ENCODE measurements at places on chromosomes 7 and 10.
A peak's percentile ranks its signal among the peaks of the same experiment; 100 is the strongest.

- no peak for DNase-seq
Measured at GRCh38 chr7:1823376-1824150, 153.5 kb downstream of the ELFN1 start.

DNA sequence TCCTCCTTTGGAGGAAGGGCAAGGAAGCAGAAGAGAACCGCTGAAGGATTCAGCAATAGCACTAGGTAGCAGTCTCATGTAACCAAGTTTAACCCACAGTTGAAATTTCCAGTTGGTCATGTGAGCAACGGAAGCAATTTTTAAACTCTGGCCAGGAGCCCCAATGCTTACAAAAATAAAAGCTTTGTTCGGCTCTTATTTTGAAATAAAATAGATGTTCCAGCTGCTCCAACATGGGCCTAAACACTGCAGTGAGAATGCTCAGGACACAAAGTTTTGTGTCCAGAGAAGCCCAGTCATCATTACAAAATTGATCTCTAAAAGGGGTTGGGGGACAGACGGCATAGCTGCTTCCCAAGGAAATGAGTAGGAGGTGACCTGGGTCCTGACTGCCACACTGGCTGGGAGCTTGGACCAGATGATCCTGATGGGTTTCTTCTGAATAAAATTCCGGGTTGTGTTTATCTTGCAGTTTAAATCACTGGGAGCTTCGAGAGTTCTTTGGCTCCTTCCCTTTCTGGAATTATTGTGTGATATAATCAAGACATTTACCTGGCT lies 452 bp upstream of the TMEM140 start:
- DNase-seq = no peak

- DNase-seq = no peak
Measured at GRCh38 chr7:96636342-96636860, 73.2 kb downstream of the SEM1 start.

DNA sequence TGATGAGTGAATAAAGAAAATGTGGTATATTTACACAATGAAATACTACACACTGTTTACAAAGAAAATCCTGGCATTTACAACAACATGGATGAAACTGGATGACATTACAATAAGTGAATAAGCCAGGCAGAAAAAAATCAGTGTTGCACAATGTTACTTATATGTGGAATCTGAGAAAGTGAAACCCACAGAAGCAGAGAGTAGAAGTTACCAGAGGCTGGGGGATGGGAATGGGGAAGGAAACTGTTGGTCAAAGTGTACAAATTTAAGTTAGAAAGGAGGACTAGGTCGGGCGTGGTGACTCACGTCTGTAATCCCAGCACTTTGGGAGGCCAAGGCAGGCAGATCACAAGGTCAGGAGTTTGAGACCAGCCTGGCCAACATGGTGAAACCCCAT lies 538.5 kb upstream of the MKI67 start:
- DNase-seq = no peak

GRCh38 chr10:6208799-6209235 lies 6.1 kb downstream of the PFKFB3 start:
- no peak for DNase-seq

GRCh38 chr7:118449797-118450567 lies 225.5 kb downstream of the ANKRD7 start:
- DNase-seq = no peak

DNA sequence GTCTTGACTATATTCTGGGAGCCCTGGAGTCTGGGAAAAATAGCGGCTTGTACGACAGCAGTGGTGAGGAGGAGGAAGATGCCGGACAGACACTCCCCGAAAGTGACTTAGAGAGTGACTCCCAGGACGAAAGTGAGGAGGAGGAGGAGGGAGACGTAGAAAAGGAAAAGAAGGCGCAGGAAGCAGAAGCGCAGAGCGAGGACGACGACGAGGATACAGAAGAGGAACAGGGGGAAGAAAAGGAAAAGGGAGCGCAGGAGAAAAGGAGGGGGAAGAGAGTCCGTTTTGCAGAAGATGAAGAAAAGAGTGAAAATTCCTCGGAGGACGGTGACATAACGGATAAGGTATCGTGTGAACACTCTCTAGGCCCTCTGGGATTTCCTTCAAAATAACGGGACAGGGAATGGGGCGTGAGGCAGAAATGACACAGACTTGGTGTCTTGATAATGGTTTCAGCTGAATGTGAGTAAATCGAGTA lies 908 bp downstream of the NOM1 start:
- DNase-seq = no peak

- DNase-seq = no peak
Measured at GRCh38 chr7:134059921-134060320, 67.2 kb upstream of the LRGUK start.

- DNase-seq = no peak
Measured at GRCh38 chr10:271201-271600, 135.9 kb downstream of the ZMYND11 start.

DNA sequence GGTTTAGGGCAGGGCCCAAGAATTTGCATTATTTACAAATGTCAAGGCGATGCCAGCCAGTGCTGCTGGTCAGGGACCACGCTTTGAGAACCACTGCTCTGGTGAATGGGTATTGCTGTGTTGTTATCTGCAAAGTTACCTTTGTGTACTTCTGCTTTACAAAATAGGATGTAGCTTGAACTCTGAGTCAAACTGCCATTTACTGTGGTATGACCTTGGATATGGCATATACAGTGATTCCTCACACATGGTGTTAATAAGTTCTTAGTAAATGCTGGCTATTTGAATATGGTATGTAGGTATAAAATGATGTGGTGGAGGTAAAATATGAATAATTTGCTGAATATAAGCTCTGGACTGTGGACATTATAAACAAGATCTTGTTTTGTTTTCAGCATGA lies 148.9 kb downstream of the AUTS2 start:
- no peak for DNase-seq

DNA sequence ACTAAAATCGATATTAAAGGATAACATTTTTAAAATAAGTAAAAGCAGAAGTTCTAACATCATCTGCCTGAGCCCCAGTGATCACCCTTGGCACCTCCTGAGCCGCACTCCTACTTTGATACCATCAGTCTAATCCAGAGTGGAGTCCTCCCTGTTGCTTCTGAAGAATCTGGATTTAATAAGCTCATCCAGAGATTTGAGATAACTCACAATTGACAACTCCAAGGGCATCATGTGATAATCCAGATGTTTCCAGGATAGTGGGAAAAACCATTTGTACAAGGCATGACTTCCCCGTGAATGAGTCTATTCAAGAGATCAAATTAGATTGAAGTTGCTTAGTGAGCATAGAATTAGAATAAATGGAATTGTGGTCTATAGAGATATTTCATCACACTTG lies 475.8 kb upstream of the C7orf33 start:
- no peak for DNase-seq

GRCh38 chr10:58464956-58465355 lies 47.7 kb upstream of the BICC1 start:
- DNase-seq = no peak

- no peak for DNase-seq
Measured at GRCh38 chr7:32507414-32507813, 12.1 kb downstream of the AVL9 start.

GRCh38 chr10:30034433-30035137 lies 24.8 kb downstream of the JCAD start:
- no peak for DNase-seq

DNA sequence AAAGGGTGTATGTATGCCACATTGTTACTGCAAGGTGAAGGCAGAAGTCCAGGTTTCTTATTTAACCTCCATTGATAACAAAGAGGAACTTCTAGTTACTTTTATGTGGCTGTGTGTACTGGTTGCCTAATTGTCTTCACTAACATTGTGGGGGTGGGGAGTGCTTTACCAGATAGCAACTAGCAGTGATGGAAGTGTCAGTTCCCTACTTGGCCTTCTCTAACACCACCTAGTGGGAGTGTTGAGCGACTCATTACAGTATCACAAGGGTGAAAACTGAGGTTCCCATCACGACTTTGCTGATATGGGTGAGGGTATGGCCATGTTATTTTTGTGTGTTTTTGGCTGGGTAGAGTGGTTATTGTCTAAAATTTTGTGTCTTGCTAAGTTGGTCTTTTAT lies 274.4 kb downstream of the THSD7A start:
- DNase-seq = peak; percentile 16

DNA sequence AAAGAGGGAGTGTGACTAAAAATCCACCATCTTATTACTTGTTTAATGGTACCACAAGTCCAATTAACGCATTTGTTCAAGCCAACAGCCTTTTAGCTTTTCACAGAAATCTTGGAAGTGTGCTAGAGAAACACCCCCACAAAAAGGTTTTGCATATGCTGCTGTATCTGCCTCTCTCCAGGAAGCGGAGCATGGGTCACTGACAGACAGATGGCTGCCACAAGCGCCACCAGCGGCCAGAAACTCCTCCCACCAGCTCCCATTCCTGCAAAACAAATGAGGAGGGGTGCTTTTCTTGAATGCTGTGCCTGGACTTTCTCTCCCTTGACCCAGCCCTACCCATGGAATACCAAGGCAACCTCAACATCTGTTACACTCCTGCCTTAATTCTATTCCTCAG lies 176.3 kb upstream of the LRGUK start:
- DNase-seq = no peak

- DNase-seq = no peak
Measured at GRCh38 chr10:24483701-24484100, 240.0 kb downstream of the ARHGAP21 start.

- no peak for DNase-seq
Measured at GRCh38 chr10:17233286-17233991, 5.4 kb downstream of the VIM start.

DNA sequence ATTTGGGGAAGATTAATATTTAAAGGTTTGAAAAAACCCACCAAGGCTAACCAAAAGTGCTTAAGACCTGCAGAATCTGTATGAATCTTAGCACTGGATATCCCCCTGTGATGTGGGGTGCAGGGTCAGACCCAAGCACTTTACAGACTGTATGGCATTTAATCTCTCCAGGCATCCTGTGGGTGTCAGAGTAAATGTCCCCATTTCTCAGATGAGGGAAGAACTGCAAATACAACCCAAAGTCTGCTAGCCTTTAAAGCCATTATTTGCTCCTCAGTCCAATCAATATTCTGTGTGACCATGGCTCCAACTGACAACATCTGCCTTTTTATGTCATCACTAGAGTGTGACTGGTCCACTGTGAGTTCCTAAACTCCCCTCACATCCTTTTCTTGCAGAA lies 10.0 kb upstream of the MBL2 start:
- no peak for DNase-seq

DNA sequence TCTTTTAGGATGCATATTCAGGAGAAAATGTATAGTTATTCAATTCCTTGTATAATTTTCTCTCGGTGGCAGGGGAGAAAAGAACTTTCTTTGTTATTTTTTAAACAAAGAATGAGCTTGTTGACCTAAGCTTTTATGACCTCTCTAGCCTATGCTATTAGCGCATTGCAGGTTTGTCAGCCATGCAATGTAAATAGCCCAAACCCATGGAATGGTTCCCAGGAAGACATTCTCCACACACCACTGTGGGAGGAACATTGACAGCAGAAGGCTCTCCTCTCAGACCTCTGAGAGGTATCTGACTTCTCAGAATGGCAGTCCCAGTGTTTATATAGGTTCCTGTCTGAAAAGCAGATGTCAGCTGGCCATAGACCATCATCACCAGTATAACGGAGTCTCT lies 19.6 kb upstream of the AGBL3 start:
- no peak for DNase-seq

GRCh38 chr10:127908106-127908958 lies 1.4 kb downstream of the PTPRE start:
- DNase-seq = no peak

- DNase-seq = no peak
Measured at GRCh38 chr7:123795917-123796316, 47.1 kb upstream of the WASL start.
